NCI-H226 (cell line): ENCODE measurements at places on chromosomes 11 and 22.

- DNase-seq = peak; percentile 100
Measured at GRCh38 chr11:9565822-9566560, 7.5 kb upstream of the WEE1 start.

- DNase-seq = peak; percentile 40
Measured at GRCh38 chr11:60970369-60970774, 1.1 kb upstream of the CD6 start.

DNA sequence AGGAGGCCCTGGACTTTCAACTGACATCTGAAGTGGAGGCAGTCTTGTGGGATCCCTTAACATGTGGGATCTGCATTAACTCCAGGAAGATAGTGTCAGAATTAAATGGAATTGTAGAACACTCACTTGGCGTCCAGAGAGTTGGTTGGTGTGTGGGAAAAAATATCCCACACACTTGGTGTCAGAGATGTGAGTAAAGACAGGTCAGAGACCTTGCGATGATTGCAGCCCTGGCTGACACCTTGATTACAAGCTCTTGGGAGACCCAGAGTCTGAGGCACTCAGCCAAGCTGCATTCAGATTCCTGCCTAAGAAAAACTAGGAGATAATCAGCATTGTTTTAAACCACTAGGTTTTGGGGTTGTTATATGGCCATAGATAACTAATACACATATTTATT lies 7.2 kb upstream of the TPCN2 start:
- no peak for DNase-seq

DNA sequence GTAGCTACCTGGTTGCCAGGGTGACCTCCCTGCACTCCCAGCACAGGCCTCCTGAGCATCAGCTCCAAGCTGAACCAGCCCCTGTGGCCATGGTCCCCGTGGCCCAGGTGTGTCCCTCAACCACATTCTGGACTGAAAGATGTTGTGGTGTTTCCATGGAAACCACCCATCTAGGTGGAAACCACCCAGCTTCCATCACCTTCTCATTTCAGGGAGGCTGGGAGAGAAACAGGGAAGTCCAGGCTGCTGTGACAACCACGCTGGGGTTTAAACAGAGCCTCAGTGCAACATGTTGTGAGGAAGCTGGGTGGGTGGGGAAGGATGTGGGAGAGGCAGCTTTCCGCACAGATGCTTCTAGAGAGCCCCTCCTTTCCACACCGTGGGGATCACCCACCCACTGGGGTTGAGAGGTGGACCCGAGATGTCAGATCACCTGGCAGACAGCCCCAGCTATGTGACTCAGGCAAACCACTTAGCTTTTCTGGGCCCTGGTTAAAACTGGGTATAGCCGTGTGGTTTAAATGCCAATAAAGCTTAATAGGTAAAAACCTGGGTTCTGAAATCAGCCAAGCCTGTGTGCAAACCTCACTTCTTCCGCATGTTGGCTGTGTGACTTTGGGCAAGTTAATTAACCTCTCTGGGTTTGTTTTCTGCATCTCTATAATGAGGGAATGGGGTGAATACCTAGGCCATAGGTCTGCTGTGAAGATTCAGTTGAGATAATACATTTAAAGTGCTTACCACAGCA lies 46.4 kb downstream of the CD82 start:
- no peak for DNase-seq

DNA sequence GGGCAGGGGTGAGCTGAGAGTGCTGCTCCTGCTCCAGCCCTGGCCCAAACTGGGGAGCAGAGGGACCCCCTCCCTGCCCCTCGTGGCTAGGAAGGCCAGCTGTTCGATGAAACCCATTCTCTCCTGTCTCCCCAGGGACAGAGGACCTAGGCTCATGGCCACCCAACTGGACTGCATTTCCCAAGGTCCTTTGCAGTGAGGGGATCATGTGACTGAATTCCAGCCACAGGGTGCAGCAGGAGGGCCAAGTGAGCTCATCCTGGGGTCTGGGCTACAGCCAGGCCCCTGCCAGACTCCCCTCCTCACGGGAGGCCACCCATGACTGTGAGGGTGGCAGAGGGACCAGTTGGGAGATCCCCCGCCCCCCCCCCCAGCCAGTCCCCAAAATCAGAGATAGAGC lies 777.6 kb downstream of the TBC1D22A start:
- DNase-seq = no peak

DNA sequence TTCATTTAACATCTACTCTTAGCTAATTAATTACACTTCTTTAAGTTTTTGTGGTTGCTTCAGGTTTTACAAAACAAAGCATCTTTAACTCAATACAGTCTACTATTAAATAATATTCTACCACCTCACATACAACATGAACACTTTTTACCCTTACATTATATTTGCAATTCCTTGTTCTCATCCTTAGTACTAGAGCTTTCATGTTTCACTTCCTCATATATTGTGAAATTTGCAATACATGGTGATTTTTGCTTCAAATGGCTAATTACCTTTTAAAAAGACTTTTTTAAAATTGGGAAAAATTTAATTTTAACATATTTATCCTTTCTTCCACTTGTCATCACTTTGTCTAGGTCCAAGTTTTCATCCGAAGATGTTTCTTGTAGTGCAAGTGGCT lies 37.5 kb downstream of the RSF1 start:
- no peak for DNase-seq

DNA sequence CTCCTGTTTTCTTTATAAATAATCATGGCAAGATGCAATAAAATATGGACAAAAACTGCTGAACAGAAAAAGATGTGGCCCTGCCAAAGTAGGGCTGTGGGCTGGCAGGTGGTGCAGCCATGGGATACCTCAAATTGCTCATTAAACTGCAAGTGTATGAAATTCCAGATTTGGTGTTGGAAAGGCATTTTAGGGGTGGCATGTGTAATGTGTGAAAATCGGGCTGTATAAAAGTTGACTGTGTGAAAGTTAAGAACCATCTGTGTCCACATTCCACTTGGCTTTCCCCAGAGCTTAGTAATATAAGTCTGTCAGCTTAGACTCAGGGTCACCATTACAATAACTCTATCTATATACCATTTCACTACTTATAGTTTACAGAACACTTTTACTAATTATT lies 34.8 kb upstream of the FZD4 start:
- DNase-seq = no peak

DNA sequence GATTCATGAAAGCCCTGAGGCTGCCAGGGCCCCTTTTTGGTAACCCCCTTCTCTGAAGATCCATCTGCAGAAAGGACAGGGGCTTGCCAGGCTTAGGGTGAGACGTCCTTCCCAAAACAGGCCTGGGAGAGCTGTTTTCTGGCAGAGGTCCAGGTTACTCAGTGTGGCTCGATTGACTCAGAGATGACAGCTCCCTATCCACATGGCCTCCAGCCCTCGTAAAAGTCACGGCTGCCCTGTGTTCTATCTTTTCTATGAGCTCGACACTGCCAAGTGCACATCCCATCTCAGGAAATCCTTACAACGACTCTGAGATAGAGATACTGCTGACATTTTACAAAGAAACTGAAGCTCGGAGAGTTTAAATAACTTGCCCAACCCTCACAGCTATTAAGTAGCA lies 20.4 kb downstream of the ADAMTS8 start:
- DNase-seq = peak; percentile 49

GRCh38 chr11:58926251-58926650 lies 13.0 kb upstream of the GLYATL1 start:
- no peak for DNase-seq

DNA sequence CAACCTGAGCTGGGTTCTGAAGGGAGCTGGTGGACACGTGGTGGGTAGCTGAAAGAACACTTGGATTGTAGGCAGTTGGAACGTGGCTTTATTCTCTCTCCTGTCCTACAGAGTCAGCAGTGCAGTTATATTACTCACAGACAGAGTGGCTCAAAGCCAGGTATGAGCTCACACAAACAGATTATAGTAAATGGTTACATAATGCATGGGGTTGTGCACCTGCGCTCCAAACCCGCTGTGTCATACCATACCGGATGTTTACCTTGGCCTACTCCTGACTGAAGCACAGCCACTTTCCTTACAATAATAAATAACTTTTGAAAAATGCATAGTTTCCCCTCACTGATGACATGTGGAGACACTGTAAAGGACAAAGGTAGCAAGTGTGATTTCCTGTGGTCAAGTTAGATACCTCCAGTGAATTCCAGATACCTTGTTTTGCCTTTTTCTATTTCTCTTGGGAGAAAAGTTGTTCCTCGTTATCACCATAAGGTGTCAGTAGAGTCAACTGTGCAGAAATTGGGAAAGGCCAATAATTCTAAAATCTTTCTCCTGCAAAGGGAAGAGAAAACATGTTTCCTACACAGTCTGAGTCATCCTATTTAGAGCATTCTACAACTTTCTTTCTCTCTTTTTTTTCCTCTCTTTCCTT lies 13.5 kb downstream of the MS4A6A start:
- DNase-seq = peak; percentile 66

GRCh38 chr11:128505449-128506065 lies 81.8 kb downstream of the ETS1 start:
- no peak for DNase-seq

- peak; percentile 31 for DNase-seq
Measured at GRCh38 chr11:112320668-112321067, 60.0 kb upstream of the PLET1 start.

DNA sequence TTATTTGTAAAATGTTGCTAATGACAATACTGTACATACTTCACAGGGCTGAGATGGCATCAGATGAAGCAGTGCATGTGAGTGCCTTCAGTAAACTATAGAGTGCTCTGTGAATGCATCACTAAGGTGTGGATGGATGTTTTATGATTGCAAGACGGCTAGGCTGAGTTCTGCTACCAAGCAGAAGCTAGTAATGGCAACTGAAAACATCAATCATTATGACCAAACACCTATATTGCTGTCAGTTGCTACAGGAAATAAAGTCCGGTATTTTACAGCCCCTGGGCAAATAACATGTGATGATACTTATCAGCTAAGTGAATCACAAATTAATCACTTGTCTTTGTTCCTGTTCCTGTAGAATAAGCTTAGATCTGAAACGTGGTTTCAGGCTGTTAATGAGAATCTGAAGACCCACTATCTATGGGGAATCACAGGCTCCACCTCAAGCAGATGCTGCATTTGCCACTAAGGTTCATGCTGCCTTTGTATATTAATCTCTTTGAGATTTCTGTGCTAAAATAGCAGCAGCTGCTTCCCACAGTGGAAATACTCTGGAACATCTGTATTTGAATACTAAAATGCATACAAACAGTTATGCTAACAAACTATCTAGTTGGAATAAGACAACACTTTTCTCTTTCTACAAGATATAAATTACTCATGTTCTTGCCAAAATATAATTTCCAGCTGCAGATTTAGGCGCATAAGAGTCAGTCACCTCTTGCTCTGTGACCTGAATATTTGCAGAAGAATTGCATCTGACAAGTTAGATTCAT lies 254.0 kb upstream of the PITPNB start:
- peak; percentile 23 for DNase-seq

DNA sequence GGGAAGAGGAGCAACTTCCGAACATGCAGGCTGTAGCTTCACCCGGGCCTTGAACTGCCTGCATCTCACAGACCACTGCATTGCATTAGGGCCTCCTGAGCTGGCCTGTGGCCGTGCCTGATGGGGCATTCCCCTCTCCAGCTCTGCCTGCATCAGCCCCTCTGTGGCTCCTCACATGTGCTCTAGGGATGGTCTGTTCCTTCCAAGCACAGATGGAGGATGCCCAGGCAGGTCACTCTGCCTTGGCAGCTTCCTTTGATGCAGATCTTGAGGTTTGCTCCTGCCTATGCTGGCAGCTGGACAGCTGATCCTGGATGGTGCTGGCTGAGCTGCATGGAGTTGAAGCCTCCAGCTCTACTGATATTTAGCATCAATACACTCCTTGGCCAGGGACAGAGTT lies 28.5 kb downstream of the AMPD3 start:
- DNase-seq = no peak

GRCh38 chr11:129700701-129701100 lies 114.9 kb upstream of the TMEM45B start:
- no peak for DNase-seq

DNA sequence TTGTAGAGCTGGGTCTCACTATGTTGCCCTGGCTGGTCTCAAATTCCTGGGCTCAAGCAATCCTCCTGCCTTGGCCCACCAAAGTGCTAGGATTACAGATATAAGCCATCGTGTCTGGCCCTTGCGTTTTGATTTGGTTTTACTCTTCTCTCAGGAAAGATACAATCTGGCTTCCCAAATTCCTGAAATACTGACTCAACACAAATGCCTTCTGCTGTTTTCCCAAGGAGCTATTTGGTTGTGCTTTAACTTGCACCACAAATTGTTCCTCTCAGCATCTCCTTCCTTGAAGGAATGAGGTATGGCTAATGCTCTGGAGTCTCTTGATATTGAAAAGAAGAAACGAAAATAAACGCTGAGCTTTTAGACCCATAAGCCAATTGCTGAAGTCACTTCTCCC lies 110.0 kb upstream of the PAX6 start:
- DNase-seq = peak; percentile 58

- no peak for DNase-seq
Measured at GRCh38 chr11:10225553-10225952, 68.5 kb downstream of the SBF2 start.

DNA sequence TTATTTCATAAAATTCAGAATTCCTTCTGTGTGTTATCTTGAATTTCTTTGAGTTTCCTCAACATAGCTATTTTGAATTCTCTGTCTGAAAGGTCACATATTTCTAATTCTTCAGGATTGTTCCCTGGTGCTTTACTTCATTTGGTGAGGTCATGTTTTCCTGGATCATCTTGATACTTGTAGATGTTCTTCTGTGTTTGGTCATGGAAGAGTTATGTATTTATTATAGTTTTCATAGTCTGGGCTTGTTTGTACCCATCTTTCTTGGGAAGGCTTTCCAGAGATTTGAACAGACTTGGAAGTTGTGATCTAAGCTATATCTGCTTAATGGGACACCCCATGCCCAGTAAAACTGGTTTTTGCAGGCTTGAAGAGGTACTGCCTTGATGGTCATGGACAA lies 149.6 kb downstream of the METTL15 start:
- DNase-seq = peak; percentile 29

GRCh38 chr22:43726964-43727543 lies 85.1 kb downstream of the EFCAB6 start:
- no peak for DNase-seq

DNA sequence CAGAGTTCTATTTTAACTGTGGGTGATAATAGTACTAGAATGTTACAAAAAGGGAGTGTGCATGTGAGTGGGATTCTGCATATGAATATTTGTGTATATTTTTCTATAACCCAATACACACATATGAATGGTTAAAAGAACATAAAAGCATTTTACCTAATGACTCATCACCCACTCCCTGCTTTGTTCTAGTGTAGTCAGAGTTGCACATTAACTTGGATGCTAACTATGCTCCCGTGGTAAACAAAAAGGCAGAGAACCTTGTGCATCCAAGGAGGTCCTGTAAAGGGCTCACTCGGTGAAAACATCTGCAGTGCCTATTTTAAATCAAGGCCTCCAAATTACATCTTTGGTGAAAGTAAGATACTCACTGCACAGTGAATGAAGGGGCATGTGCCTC lies 1289.4 kb downstream of the LRRC4C start:
- no peak for DNase-seq
